Muscle of leg (tissue), 16 donors: ENCODE measurements at places on chromosomes 6 and 20. TPM values are rescaled to one million over a fixed set of nuclear protein-coding genes. Genes with fewer than 3 reads are reported as not detected.

The DSP gene
- total RNA-seq, result 1.4 TPM

The COL9A1 gene
- 4.9 TPM for total RNA-seq

The SPATS1 gene
- total RNA-seq, result not detected

The RAD21L1 gene
- total RNA-seq, result not detected

The BPIFB2 gene
- not detected for total RNA-seq

The ECT2L gene
- 0.09 TPM for total RNA-seq

The LCA5 gene
- total RNA-seq, result 5.3 TPM

The CAGE1 gene
- total RNA-seq, result 0.04 TPM

The FAM83C gene
- total RNA-seq, result not detected

The NKAPL gene
- 0.71 TPM for total RNA-seq

The STMND1 gene
- not detected for total RNA-seq

The CDH26 gene
- 0.40 TPM for total RNA-seq

The POU5F1 gene
- 0.13 TPM for total RNA-seq

The TBP gene
- 11.2 TPM for total RNA-seq

The JPH2 gene
- 76.8 TPM for total RNA-seq

The FLOT1 gene
- 84.5 TPM for total RNA-seq

The PLEKHG1 gene
- 13.4 TPM for total RNA-seq

The HLA-DOB gene
- 0.09 TPM for total RNA-seq

The KLC4 gene
- 21.6 TPM for total RNA-seq

The GPLD1 gene
- total RNA-seq, result 2.7 TPM

The MOG gene
- not detected for total RNA-seq

The HS3ST5 gene
- 0.58 TPM for total RNA-seq

The NOTCH4 gene
- total RNA-seq, result 14.0 TPM

The KIAA1755 gene
- total RNA-seq, result 8.7 TPM

The PRSS35 gene
- 102 TPM for total RNA-seq

The NTSR1 gene
- 0.04 TPM for total RNA-seq

The OR2H2 gene
- total RNA-seq, result not detected

The IL17F gene
- total RNA-seq, result not detected

The ESF1 gene
- total RNA-seq, result 12.5 TPM

The RNF39 gene
- not detected for total RNA-seq

The QRSL1 gene
- 18.0 TPM for total RNA-seq

The PROKR2 gene
- not detected for total RNA-seq

The PRL gene
- total RNA-seq, result 0.13 TPM

The PNPLA1 gene
- total RNA-seq, result not detected
